Stimulated activated CD4-positive, alpha-beta T cell treated with anti-CD3 and anti-CD28 coated beads, Interleukin-4, amount 100 ng/mL, for 48 hours (primary cell): ENCODE measurements at places on chromosomes 16 and 17.

DNA sequence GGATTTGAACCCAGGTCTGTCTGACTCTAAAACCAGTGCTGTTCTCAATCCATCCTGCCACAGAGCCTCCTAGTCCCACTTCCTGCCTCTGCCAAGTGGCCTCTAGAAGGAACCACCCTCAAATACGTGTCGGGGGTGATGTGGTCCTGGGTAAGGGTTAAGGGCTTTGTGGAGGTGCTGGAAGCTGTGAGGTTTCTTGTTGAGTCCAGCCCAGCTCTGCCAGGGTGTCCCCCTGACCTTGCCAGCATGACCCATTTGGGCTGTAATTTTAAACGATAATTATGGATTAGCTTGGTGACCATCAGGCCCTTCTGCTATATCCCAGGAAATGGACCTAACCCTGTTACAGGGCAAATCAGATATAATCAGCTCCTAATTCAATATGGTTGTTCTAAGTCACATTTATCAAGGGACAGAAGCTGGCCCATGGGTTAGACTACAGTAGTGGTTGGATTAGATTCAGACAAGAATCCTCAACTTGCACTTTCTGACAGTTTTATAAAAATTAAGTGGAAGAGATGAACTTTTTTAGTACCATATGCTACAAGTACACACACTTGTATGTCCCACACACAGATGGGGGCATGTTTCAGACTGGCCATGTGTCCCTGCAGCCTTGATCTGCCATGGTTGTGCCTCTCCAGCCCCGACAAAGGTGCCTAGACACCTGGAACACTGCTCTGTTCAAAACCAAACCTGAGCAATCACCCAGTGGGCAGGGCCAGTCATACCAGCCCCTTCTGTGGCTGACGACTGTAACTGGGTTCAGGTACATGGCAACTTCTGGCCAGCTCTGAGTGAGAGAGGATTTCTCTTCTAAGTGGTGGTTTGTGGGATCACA lies 48.0 kb downstream of the SMPD3 start:
- DNase-seq, result no peak

GRCh38 chr17:80696964-80697363 lies 152.3 kb downstream of the RPTOR start:
- no peak for DNase-seq

GRCh38 chr16:66858740-66859396 lies 14.7 kb downstream of the CA7 start:
- DNase-seq, result no peak

- no peak for DNase-seq
Measured at GRCh38 chr16:66798161-66798560, 3.2 kb downstream of the TERB1 start.

- no peak for DNase-seq
Measured at GRCh38 chr17:16478649-16479048, 13.3 kb downstream of the LRRC75A start.

DNA sequence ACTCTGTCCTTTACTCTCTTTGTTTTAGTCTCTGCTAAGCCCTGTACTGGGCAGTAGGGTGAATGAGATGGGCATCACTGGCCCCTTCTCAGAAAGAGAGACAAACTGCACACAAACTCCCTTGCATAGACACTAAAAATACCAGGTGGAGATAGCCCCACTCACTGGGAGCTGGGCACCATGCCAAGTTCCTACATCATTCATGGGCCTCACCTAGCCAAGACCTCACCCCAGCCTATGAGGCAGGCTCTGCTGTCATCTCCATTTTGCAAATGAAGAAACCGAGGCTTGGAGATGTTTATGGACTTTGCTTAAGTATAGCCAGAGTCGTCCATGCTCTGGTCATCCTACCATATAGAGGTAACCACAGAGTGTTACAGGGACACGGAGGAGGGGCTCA lies 499.8 kb upstream of the CDH11 start:
- DNase-seq, result no peak

DNA sequence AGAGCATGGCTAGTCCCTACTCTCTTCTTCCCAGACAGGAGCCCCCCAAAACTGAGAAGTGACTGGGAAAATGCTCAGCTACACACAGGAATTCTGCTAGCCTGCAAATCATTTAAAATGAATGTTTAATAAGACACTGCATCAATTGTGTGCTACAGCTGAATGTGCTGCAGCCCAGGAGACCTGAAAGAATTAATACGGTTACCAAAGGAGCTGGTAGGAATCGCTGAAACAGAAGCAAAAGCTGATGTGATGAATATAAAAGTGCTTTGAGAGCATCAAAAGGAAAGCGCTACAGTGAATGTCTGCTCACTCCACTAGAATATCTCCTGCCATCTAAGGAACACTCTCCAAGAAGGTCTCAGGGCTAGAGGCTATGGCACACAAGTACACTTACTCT lies 3.7 kb downstream of the GRIN2A start:
- DNase-seq, result no peak

DNA sequence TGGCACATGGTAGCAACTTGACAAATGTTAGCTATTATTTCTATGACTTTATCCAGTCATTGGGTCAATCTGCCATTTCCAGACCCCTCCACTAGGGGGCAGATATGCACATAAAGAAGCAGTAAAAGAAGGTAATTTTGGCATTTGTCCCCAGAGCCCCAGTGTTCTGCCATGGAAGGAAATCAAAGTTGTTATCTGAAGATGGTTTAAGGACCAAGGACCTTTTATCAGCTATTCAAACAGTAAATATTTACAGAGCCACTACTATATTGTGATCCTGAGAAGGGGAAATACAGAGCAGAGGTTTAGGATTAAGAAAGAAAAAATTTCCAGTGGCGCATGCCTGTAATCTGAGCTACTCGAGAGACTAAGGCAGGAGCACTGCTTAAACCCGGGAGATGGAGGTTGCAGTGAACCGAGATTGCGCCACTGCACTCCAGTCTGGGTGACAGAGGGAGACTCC lies 20.0 kb downstream of the TRAF4 start:
- peak; percentile 70 for DNase-seq

GRCh38 chr17:29596811-29597210 lies 3.9 kb downstream of the ANKRD13B start:
- no peak for DNase-seq

GRCh38 chr17:15900871-15901270 lies 44.1 kb upstream of the ADORA2B start:
- no peak for DNase-seq

DNA sequence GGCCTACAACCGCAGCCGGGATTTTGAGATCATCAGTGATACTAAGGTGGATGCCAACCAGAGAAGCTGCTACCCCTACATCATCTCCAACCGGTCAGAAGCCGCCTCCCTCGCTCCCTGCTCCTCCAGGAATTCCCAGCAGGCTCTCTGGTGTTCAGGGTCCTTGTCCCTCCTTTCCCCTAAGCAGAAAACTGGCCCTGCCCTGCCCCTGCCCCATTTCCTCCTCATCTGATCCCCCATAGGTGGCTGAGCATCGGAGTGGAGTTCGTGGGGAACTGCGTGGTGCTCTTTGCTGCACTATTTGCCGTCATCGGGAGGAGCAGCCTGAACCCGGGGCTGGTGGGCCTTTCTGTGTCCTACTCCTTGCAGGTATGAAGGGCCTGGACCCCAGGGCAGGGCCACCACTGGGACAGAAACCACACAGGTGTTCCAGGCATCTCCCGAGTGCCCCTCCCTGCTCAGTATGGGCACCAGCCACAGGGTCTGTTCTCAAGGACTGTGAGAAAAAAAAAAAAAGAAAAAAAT lies 29.8 kb downstream of the ANKRD40 start:
- DNase-seq, result no peak

DNA sequence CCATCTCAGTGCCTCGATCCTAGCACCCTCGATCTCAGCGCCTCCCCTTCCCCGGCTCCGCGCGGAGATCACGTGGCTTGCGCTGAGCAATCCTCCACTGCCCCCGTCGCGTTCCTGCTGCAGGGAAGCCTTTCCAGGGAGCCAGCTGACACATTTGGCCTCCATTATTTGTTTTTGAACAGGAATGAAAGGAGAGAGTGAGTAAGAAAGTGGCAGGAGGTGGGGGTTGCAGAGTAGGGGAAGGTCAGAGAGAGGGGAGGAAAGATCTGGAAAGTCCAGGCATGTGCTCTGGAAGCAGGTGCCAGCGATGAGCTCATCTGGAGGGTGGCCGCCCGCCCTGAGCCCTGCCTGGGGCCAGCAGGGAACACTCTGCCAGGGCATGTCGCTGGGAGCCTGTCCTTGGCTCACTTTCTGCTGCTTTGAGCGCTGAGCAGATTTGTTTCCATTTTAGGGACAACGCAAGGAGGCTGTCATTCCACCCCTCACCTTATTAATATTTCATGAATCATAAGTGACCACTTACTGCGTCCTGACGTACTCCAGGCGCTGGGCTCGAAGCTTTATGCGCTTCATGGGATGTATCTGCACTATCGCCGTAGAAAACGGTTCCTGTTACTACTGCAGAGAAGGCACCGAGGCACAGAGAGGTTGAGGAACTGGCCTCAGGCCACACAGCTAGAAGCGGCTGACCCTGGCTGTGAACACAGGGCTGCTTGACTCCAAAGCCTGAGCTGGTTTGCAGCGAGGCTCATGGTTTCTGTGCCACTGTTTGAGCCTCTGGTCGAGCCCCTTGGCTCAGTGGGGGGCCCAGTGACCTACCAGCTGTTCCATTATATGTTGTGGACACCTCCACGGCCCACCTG lies 283.1 kb downstream of the SEC14L1 start:
- no peak for DNase-seq

DNA sequence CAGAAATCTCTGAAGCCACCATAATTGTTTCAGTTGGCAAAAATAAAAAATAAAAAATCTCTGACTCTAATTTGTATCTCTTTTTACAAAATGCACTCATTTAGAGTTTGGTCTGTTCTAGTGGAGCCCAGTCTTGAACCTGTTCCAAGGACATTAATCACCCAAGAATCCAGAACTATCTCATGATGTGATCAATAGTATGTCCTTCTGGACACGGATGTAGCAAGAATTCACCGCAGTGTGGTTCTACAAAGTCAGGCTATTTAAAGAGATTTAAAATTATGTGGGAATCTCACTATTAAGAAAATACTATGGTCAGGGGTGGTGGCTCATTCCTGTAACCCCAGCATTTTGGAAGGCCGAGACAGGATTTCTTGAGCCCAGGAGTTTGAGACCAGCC lies 21.8 kb upstream of the ANKFN1 start:
- DNase-seq, result no peak

DNA sequence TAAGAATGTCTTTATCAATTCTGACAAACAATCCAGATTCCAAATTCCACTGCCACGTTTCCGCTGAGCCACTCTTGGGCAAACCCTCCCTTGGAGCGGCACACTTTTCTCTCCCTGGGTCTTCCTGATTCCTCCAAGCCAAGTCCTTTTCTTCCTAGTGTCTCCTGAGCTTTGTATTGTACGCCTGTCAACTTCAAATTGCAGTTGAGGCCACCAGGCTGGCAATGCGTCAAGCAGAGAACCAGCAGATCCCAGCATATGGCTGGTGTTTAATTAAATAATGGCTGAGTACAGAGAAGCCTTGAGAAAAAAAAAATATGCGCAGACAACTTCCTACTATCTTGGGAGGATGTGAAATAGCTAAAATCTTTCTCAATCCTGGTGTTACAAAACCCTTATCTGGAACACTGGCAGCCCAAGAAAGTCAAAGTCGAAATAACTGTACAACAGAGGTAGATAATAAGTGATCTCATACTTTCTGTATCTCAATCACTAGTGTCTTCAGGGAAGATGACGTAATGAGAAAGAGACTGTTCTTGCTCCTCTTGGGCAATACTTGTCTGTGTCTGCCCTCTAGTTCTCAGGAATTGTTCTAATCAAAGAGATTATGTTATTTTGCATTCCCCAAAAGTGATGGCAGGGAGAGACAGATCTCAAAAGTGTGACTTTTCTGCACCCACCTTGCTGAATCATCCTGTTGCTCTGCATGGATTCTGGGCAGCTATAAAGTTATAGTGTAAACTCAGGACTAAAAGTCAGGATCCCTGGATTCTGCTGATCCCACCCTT lies 15.0 kb downstream of the SMIM36 start:
- DNase-seq, result no peak

GRCh38 chr16:56558024-56558747 lies 6.7 kb upstream of the MT4 start:
- no peak for DNase-seq

GRCh38 chr17:62064029-62064790 lies 868 bp downstream of the MED13 start:
- DNase-seq, result no peak

DNA sequence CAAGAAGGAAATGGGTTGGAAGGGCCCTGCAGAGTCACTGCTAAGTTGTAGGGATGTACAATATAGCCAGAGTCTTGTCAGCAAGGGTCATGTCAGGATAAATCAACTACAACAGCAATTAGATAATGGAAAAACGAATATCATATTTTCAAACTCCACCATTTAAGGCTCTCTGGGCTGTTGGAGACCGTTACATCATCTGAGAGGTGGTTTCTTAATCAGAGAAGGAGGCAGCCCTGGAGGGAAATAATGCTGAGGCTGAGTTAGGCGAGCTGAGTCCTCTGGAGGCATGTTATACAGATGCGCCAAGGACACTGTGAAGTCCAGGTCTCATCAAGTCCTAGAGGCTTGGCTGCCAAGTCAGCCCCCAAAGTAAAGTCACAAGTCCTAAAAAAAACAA lies 30.3 kb downstream of the LYRM9 start:
- no peak for DNase-seq

DNA sequence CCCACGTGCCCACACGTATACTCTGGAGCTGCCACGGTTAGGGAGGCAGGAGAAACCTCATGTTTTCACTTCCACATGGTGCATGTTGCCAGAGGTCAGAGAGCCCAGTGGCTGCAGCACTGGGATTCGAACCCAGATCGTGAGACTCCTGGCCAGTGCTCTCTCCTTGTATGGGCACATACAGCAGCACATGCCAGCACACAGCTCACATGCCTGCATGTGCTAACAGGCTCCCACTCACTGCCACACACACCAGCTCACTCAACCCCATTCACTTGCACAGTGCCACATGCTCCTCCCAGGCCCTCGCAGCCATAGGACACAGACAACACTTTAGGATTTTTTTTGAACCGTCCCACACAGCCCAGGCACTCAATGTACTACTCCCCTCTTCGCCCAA lies 49.5 kb upstream of the MRPS23 start:
- no peak for DNase-seq
